ENCODE measurements at places on chromosomes 3 and 15.

DNA sequence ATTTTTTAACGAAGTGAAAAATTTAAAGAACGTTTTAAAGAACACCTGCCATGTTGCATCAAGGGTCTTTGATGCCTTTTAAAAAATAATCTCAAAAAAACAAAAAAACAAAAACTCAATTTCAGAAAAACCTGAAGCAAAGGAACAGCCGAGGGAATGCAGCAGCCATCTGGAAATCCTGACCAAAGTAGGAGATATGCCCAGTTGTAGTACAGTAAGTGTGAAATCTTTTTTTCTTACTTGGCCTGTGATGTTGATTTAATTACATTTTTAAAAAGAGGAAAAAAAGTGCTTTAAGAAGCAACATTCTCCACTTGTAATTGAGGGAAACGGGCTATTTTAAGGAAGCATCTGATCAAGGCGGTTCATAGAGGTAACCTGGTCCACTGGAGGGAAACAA is 213.7 kb upstream of the GAP43 start:
- no peak overlapping the region for H3K27ac ChIP-seq
- H3K4me1 ChIP-seq = no peaks in the 10 kb centered on the region
- no peak for DNase-seq
- no peaks in the 10 kb centered on the region for H3K27me3 ChIP-seq
- no peaks in the 10 kb centered on the region for H3K36me3 ChIP-seq

DNA sequence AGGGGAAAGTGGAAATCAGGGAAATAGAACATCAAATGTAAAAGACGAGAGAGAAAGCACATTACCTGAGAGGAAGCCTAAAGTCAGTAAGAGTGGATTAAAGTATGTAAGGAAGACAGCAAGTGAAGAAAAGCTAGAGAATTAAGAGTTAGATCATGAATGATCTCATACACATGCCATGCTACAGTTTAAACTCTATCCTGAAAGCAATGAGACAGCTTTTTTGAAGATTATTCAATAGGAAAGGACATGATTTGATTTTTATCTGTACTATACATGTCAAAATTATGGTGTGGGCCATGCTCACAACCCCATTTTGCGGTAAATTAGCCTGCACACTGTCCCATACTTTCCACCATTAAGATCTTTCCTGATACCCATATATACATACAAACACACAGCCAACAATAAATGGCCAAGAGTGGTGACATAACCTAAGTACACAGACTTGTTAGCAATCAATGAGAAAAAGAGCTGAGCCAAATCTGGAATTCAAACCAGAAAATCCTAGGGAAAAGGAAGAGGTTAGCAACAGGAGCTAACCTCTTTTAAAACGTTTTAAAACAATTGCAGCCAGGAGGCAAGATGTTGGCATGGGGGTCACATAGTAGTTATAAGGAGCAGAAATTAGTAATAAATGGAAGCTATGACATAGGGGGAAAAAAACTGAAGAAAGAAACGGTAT is 4.5 kb downstream of the MYO9A start:
- DNase-seq = no peak
- H3K27me3 ChIP-seq = no peaks in the 10 kb centered on the region
- H3K4me3 ChIP-seq = no peak overlapping the region

DNA sequence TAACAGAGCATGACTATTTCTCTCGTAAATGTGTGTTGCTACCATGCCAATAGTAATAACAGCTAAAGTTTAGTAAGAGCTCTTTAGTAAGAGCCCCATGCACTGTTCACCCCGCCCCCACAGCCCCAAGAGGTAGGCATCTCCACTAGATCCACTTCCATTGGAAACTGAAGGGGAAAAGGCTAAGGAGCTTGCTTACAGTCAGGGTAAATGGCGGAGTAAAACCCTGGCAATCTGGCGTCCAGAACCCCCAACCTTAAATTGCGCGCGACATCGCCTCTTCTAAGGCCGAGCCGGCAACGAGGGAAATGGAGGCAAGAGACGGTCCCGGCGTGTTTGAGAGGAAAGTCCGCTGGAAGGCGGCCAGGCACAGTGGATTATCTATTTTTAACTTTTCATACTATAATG is 654 bp upstream of the C3orf38 start:
- H3K27ac ChIP-seq = peak overlapping the region; percentile 92
- peaks cover 12% of the 10 kb centered on the region for H3K36me3 ChIP-seq
- H3K4me1 ChIP-seq = peaks cover 13% of the 10 kb centered on the region
- peak overlapping the region; percentile 86 for H3K4me3 ChIP-seq
- H3K27me3 ChIP-seq = no peaks in the 10 kb centered on the region

DNA sequence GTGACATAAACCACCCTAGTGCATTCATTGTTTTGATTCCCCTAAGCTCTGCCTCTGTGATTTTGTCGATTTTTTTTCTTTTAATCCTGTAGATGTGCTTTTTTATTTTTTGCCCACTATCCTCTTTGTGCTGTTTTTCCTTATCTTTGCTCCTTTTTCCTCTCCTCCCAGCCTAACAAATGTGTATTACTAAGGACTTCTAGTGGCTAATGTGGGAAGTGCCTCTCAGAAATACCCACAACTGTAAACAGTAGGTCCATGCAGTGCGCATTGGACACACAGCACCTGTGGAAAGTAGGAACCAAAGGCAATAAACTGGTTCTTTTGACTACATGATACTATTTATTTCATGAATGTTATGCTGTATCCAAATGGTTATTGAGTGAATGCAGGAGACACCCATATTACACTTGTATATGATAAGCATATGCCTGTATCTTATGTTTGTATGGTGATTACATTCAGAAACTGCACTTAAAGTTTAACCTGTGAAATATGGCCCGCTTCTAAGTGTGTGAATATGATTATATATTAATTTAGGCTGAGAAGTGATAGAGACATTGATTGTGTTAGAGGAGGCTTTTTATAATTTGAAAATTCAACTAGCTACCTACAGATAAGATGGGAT is 147.8 kb downstream of the PLCL2 start:
- no peak for DNase-seq
- H3K4me3 ChIP-seq = no peak overlapping the region
- peaks cover 15% of the 10 kb centered on the region for H3K4me1 ChIP-seq
- no peaks in the 10 kb centered on the region for H3K27me3 ChIP-seq
- no peaks in the 10 kb centered on the region for H3K36me3 ChIP-seq

DNA sequence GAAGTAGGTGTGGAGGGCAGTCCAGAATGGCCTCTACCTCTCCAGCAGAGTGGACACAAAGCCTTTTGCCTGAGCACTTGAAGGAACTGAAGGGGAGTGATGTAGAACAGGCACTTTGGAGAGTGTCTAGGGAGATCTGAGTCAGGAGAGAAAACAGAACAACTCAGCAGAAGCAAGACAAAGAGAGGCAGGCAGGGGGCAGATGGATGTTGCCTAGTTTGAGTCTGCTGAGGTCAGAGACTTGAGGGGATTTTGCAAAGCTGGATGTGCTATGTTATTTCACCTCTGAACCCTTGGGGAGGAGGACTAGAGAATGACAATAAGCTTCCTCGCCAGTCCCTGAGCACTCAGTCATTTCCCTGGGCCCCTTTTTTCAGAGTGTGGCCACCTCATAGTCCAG is 366.4 kb downstream of the EPHB1 start:
- H3K27ac ChIP-seq = no peak overlapping the region
- no peak overlapping the region for H3K4me3 ChIP-seq
- DNase-seq = no peak
- no peaks in the 10 kb centered on the region for H3K36me3 ChIP-seq
- no peaks in the 10 kb centered on the region for H3K27me3 ChIP-seq
- H3K4me1 ChIP-seq = no peaks in the 10 kb centered on the region

- no peak overlapping the region for H3K4me3 ChIP-seq
- peak overlapping the region; percentile 88 for H3K27ac ChIP-seq
- no peaks in the 10 kb centered on the region for H3K36me3 ChIP-seq
- DNase-seq = peak; percentile 53
- no peaks in the 10 kb centered on the region for H3K27me3 ChIP-seq
Observed at GRCh38 chr3:188007897-188008296, 146.1 kb upstream of the LPP start.

All from psoas muscle (tissue), 8 donors.